ENCODE measurements at places on chromosomes 4 and X.

DNA sequence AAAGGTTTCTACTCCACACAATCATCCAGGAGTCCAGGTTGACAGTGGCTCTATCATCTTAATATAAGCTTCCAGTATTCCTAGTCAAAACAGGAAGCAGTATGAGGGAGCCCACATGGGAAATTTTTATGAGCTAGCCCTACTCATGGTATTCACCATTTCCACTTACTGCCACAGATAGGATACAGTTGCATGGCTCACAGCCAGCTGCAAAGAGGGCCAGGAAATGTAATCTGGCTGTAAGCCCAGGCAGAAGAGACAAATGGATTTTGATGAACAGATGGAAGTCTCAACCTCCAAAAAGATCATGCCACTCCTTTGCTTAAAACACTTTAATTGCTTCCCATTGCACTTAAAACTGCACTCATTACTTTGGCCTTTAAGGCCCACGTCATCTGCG lies 150.6 kb downstream of the ADAMTS3 start:
- peak; percentile 65 for DNase-seq

DNA sequence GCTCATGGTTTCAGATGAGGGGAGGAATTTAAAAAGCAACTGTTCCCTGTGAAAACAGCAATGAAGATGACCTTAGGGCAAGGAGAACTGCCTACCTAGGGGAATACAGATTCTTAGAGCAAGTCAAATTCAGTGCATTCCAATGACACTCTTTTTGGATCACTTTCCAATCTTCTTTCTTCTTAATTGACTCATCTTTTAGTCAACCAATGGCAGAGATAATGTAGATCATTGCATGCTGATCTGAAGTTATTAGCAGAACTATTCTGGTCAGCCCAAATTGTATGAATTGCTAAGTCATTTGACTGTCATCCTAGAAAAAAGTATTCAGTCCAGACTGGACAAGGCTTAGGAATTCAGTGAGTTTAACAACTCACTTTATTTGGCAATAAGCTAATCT lies 12.6 kb upstream of the NR3C2 start:
- DNase-seq = peak; percentile 7

- no peak for DNase-seq
Observed at GRCh38 chr4:2064276-2064991, 5.3 kb downstream of the NAT8L start.

GRCh38 chr4:18878561-18878960 lies 857.0 kb upstream of the LCORL start:
- no peak for DNase-seq

- no peak for DNase-seq
Observed at GRCh38 chr4:110712486-110712885, 89.6 kb upstream of the PITX2 start.

- DNase-seq = no peak
Observed at GRCh38 chrX:15745179-15745578, 7.1 kb downstream of the CA5B start.

GRCh38 chrX:42948723-42949657 lies 171.0 kb upstream of the PPP1R2C start:
- DNase-seq = no peak

GRCh38 chr4:94765648-94766047 lies 7.9 kb downstream of the BMPR1B start:
- peak; percentile 44 for DNase-seq

Measured in kidney tubule cell (primary cell).